A172 (cell line): ENCODE measurements at places on chromosomes 5 and 9.

DNA sequence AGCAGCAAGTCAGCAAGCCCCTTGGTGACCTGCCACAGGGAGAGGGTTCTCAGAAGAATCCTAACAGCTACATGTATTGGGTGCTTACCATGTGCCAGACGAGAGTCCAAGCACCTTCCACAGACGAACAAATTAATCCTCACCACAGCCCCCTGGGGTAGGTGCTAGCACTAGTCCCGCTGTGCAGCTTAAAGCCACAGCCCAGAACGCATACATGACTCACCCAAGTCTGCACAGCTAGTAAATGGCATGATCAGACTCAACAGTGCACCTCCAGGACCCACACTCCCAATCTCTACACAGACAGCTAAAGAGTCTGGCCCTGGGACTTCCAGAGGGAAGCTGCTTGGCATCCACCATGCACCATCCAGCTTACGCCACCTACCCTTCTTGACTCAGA is 111.5 kb downstream of the PAX5 start:
- peak; percentile 72 for DNase-seq

- no peak for DNase-seq
These were observed 15.2 kb downstream of the FBXL7 start for GRCh38 chr5:15515229-15515628.

- DNase-seq: no peak
These were observed 128.7 kb upstream of the BOD1 start for GRCh38 chr5:173745123-173745522.

- DNase-seq: no peak
These were observed 239.0 kb downstream of the PJA2 start for GRCh38 chr5:109170629-109171350.

GRCh38 chr5:104223885-104224773 is 661.5 kb upstream of the NUDT12 start:
- no peak for DNase-seq

DNA sequence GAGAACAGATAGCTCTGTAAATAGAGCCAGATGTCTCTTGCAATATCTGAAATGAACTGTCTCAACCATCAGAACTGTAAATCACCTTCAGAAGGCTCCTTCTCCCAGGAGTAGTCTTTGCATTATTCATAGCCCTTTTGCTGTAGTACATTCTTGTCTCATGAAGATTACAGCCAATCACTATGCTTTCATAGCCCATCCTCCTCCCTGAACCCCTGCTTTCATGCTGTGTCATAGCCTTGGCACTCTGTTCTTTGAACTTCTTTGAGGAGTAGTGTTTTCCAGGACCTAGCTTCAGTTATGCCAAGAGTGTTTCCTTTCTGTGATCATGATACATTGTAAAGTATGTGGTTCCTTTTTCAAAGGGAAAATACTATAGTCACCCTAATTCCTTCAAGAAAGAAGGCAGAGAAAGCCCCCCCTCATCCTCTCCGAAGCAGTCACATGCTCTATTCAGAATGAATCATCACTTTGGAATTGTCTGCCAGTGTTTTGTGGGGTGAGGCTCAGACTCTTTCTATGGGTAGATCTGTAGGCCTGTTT is 61.1 kb downstream of the GRIA1 start:
- peak; percentile 96 for DNase-seq
